Activated CD4-positive, alpha-beta T cell treated with anti-CD3 and anti-CD28 coated beads, Interleukin-2, amount 50 U/mL, for 48 hours (primary cell): ENCODE measurements at places on chromosomes 2 and 18.

GRCh38 chr2:30756051-30756719 is 51.1 kb downstream of the CAPN13 start:
- DNase-seq: no peak

- no peak for DNase-seq
Measured at GRCh38 chr2:130377491-130377890, 21.6 kb downstream of the PTPN18 start.

GRCh38 chr2:127648321-127648720 is 2.4 kb downstream of the GPR17 start:
- no peak for DNase-seq

DNA sequence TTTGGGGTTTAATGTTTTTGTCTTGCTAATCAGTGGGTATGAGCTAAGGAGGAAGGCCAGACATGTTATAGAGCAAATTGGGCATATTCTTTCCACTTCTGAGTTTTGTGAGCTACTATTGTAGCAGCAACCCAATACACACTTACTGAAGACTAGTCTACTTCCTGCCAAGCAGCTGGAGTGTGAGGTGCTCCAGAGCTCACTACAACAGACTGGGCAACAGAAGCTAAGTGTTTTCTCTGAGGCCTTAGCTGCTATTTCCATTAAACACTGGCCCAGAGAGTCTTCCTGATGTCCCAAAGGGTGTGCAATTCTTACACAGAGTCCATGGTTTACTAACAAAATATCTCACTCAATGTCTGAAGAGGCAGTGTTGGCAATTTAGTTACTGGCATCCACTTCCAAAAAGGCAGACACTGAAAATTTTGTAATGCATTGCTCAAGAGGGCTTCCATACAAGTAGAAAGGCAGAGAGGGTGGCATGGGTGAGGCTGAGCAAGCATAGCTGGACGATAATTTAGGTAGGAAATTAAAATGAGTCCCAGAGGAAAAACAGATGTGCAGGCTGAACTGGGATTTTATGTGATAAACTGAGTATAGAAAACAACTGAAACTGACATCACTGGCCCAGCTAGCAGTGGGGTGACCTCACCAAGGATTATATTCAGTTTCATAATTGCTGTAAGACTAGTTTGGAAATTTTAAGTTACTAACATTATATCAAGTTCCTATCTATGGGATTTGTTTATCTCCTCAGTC is 68.6 kb downstream of the ZC3H6 start:
- DNase-seq: no peak

GRCh38 chr2:62144689-62145477 is 51.0 kb upstream of the B3GNT2 start:
- DNase-seq: no peak

GRCh38 chr18:59005262-59005661 is 134.4 kb upstream of the SEC11C start:
- no peak for DNase-seq

GRCh38 chr2:18604531-18604885 is 15.1 kb upstream of the NT5C1B start:
- DNase-seq: no peak

DNA sequence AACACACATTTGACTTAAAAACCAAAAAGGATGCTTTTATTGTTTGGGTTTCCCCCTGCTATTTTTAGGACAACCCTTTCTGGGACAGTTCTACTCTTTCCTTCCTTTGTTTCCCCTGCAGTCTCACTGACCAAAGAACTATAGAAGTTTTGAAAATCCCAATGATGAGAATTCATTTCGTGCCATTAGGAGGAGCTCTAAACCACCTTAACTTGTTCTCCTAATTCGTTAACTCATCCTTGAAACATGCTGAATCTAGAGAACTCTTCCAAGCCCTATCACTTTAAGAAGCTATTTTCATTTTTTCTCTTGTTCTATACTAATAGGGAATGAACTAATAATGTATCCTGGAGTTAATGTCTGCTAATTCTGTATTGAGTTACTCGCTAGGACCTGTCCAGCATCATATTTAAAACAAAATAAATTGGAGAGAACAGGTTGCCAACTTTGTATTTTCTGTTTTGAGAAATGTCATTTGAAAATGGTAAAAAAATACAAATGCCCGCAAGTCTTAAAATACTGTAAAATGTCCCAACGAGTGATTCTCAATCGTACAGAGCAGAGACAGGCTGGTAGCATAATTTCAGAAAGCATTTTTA is 62.9 kb downstream of the AFTPH start:
- no peak for DNase-seq

- no peak for DNase-seq
Measured at GRCh38 chr2:220134756-220135534, 507.5 kb downstream of the SLC4A3 start.

DNA sequence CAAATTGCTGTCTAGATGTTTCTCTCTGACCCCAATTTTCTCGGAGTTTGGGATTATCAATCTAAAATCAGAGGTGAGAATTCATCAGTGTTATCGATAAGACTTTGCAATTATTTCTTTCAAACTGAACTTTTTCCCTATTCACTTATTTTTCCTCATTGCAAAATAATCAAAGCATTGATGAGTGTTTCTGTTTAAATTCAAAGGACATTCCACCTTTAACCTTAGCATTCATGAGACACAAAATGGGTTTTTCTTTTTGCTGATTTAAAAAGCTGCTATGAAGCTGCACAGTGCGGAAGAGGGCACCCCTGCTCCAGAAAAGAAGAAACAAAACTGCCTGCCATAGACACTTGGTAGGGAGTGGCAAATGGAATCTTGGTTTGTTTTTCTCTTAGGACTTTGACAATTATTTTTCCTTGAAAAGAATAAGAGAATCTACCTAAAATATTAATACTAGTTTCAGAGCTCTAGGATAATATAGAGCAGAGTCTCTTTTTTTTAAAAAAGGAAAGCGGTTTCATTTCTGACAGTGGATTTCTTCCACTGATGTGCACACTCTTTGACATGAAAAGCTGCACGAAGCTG is 203.4 kb downstream of the TGIF1 start:
- DNase-seq: no peak

DNA sequence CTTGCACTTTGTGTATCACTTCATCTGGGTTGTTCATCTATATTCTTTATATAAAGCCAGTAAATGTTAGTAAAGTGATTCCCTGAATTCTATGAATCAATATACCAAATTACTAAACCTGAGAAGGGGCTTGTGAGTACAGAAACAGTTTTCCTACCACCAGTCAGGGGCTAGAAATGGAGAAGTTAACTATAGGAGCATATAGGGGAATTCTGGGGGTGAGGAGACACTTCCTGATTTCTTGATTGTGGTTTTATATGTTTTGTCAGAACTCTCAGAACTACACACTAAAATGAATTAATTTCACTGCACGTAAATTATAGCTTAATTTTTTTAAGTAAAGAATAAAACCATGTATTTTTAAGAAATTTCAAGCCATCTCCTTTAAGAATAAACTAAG is 93.7 kb downstream of the SESTD1 start:
- DNase-seq: no peak

- no peak for DNase-seq
Measured at GRCh38 chr18:71707985-71708500, 836.1 kb downstream of the CBLN2 start.

DNA sequence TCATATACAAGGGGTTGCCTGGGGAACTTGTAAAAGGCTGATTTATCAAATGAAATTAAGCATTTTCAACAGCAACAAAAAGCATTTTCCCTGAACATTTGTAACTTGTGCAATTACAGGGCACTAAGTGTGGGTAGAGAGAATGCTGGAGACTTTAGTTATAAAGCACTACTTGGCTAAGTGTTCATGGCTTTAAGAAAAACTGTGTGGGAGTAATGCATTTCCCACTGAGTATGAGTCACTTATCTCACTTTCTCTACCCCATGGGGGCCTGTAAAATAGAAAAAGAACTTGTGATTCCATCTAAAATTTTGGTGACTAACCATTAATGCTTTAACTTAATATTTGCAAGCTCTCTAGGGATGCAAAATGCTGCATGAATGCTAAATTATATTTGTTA is 193.4 kb downstream of the CCDC102B start:
- no peak for DNase-seq

- DNase-seq: peak; percentile 58
Measured at GRCh38 chr18:69885841-69886531, 61.7 kb downstream of the CD226 start.

DNA sequence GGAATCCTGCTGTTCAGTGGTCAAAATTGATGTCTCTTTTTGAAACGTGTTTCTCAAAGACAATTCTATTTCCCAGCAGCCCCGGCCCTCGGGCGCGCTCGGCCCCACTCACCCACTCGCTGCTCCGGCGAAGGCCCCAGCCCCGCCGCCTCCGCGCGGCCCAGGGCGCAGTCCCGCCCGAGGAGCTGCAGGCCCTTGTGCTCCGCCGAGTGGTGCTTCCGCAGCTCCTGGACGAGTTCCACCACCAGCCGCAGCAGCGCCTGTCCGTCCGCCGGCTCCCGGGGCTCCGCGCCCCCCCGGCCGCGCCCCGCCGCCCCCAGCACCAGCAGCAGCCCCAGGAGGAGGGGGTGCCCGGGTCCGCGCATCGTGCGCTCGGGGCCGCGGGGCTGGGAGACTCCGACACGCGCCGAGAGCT is 413 bp downstream of the ALKAL2 start:
- no peak for DNase-seq

GRCh38 chr2:100013892-100014677 is 128.3 kb downstream of the AFF3 start:
- DNase-seq: no peak

DNA sequence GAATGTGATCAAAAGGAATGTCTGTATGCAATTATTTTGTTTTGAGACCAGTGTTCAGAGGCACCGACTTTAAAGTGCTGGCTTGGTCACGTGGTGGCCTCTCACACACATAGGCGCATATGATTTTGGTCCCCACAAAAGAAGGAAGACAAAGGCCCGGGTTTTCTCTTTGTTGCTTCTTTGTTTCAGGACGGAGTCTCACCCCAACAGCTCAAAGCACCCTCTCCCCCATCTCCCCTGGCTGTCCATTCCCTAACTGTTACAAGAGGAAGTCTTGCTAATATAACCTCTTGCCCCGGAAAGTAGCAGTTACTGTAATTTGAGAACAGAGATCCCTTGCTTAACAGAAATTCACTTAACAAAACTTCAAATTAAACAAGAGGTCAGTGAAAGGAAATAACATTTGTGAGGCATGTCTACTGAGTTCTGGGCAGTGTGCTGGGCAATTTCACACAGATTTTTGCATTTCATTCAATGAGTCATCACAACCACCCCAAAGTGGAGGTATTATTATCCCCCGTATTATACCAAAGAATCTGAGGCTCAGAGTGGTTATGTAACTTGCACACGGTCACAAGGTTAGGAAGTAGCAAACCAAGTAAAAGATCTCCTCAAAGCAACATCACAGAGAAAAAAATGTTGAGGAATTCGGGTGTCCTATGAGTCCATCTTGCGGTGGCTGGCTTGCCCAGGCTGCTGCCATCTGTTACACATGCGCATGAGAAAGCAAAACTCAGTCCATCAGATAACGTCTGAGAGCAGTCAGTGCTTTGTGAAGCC is 75.8 kb downstream of the SDC1 start:
- DNase-seq: no peak

- DNase-seq: no peak
Measured at GRCh38 chr18:40738321-40738880, 1216.6 kb upstream of the PIK3C3 start.
